Activated T-helper 9 cell treated with anti-CD3 and anti-CD28 coated beads, Interleukin-2, amount 50 U/mL, for 16 hours (primary cell): ENCODE measurements at places on chromosomes 13 and 19.
A peak's percentile ranks its signal among the peaks of the same experiment; 100 is the strongest.

DNA sequence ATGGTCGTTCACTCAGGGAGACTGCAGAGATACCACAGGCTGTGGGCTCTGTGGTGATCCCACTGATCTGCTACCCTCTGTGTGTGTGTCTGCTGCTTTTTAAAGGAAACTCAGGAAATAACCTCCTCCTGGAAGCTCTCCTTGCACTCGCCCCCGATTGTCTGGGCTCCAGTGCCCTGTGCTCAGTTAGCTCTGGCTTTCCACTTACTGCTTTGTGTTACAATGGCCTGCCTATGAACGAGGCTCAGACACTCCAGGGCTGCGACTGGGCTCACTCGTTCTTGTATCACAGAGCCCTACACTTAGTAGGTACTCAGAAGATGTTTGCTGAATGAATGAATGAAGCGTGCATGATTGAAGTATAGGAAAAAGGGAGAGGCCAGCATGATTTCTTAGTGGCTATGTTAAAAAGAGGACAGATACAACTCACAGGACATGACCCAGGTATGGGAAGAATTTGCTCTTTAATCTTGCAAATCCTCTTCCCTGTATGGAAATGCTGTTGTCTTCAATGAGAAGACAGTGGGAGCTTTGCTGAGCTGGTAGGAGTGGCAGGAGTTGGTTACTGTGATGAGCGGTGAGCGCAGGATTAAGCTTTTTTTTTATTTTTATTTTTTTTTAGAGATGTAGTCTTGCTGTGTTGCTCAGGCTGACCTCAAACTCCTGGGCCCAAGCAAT is 26.4 kb downstream of the B3GLCT start:
- no peak for DNase-seq

- no peak for DNase-seq
Observed at GRCh38 chr13:68588623-68589022, 1358.5 kb upstream of the PCDH9 start.

- no peak for DNase-seq
Observed at GRCh38 chr13:25980255-25980654, 71.6 kb downstream of the SHISA2 start.

DNA sequence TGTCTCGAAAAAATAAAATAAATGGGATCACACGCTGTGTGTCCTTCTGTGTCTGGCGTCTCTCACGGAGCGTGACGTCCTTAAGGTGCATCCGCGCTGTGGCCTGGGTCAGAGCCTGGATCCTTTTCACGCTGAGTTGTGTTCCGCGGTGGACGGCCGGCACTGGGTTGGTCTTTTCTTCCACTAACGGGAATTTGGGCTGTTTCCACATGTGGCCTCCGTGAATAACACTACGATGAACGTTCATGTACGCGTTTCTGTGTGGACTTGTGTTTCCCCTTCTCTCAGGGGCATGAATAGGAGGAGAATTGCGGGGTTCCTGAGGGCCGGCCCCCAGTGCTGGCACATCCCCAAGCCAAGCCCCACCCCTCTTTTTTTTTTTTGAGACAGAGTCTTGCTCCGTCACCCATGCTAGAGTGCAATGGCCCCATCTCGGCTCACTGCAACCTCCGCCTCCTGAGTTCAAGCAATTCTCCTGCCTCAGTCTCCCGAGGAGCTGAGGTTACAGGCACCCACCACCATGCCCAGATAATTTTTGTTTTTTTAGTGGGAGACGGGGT is 6.2 kb upstream of the PTBP1 start:
- no peak for DNase-seq

DNA sequence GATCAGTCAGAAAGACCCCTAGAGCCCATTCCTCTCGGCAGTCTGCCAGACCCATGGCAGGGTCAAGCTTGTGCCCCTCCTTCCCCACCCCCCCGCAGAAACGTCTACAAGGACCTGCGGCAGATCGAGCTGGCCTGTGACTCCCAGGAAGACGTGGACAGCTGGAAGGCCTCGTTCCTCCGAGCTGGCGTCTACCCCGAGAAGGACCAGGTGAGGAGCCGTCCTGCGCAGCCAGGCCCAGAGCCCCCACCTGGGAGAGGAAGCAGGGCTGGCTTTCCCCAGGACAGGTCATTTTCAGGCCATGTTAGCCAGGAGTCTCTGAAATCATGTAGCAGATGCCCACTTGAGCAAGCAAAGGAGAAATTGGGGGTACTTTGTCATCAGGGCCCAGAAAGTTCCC is 12.3 kb downstream of the TMED1 start:
- no peak for DNase-seq

- no peak for DNase-seq
Observed at GRCh38 chr13:107231944-107232343, 664.0 kb upstream of the ARGLU1 start.

DNA sequence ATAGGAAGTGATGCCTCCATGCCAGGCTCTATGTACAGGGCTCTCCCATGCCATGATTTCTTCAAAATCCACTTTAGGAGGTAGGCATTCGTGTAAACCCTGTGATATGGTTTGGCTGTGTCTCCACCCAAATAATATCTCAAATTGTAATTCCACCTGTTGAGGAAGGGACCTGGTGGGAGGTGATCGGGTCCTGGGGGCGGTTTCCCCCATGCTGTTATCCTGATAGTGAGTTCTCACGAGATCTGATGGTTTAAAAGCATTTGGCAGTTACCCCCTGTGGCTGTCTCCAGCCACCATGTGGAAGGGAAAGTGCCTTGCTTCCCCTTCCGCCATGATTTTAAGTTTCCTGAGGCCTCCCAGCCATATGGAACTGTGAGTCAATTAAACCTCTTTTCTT is 8.1 kb downstream of the SARS2 start:
- DNase-seq, result no peak

DNA sequence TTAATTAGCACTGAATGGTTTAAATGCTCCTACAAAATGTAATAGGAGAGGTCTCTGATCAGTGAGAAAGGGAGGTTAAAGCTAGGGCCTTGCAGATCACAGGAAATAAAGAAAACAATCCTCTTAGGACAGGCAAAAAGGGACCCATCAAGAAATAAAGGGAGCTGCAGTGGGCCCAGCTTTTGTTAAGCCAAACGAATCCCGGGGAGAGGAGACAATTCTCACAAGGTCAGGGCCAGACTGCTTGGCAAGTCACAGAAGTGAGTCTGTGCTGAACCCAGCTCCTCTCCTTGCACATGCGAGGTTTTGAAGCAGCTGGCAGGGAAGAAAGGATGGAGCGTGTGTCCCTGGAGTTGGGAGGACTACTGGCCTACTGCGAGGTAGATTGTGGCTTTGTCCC is 285.8 kb downstream of the COG6 start:
- DNase-seq, result no peak

DNA sequence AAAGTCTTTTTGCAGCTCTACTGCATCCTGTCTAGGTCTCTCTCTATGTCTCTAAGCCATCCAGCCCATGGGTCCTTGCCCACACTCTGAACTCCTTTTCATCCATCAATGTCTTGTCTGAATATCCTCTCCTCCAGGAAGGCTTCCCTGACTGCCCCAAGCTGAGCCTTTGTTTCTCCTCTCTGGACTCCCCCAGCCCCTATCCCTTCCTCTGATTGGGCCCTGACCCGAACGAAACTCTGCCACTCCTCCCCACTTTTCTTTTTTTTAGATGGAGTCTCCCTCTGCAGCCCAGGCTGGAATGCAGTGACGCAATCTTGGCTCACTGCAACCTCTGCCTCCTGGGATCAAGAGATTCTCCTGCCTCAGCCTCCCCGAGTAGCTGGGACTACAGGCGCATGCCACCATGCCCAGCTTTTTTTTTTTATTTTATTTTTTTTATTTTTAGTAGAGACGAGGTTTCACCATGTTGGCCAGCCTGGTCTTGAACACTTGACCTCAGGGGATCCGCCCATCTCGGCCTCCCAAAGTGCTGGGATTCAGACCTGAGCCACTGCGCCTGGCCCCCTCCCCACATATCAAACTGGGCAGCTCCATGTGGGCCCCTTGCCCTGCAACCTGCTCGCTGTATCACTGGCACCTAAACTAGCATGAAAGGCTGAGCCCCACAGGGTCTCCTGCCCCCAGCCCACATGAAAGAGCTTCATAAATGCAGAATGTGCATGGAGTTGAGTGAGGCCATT is 870 bp upstream of the UNC13A start:
- no peak for DNase-seq

GRCh38 chr13:42047561-42048341 is 697 bp upstream of the DGKH start:
- peak; percentile 15 for DNase-seq

DNA sequence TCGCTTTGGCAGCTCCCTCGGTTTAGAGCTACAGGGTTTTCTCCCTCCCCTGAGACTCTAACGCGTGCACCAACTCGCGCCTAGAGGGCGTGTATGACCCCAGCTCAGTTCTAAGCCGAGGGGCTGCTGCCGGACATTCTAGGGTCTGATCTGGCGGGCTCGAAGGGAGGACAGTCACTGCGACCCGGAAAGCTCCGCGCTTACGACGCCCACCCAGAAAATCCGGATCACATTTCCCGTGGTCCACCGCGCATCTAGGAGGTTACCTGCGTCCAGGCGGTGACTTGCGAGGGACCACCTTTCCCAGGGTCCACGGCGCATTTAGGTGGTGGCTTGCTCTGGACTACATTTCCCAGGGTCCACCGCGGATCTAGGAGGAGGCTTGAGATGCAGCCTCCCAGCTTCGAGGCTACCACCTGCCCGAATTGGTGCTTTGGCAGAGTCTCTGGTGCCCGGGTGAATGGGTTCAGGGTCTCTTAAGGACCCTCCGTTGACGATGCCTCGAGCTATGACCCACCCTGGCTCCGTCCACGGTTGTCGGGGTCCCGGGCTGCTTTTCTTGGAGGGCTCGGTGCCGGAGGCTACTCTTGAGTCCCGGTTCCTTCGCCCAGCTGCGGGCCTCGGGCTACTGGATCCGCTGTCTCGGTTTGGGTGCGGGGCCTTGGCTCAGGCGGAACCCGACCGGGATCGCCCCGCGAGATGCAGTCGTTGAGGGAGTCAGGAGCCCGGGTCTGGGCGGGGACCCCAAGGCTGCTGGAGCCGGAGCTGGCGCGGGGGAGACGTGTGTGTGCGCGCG is 30.5 kb downstream of the ZNF146 start:
- no peak for DNase-seq

GRCh38 chr13:97328222-97328790 is 105.7 kb upstream of the RAP2A start:
- DNase-seq, result no peak

DNA sequence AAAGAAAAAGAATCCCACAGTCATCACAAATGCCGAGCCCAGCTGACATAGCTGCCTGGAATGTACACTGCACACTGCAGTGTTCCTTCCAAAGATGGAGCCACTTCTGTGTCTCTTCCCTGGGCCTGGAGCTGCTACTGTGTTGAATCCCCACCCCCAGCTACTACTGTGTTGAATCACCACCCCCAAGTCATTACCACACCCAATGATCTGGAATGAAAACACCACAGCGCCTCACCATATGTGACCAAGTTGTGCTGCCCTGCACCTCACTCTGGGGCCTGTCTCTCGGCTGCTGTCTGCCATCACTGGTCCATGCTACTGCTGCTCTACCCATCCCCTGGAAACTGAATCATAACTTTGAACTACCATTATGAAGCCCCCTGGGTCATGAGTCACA is 861.2 kb downstream of the UQCRFS1 start:
- DNase-seq, result no peak

DNA sequence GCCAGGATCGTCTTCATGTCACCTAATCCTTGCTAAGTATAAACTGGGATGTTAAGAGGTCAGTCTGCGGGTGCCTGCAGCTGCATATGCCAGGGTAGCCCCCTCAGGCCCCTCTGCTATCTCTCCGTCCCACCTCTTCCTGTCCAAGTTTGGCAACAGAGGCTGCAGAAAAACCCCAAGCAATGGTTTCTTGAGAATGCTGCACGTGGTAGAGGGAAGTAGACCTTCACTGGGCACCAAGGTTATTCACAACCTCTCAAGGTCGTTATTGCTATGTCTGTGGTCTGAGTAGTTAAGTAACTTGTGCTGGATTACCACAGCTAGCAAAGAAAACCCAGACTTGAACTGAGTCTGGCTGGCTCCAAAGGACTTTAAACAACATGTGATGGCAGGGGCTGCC is 77.9 kb upstream of the XPO4 start:
- DNase-seq, result no peak

GRCh38 chr19:14954071-14954655 is 12.9 kb downstream of the OR7C2 start:
- no peak for DNase-seq

- DNase-seq, result no peak
Observed at GRCh38 chr19:12913011-12913561, 6.0 kb downstream of the SYCE2 start.

DNA sequence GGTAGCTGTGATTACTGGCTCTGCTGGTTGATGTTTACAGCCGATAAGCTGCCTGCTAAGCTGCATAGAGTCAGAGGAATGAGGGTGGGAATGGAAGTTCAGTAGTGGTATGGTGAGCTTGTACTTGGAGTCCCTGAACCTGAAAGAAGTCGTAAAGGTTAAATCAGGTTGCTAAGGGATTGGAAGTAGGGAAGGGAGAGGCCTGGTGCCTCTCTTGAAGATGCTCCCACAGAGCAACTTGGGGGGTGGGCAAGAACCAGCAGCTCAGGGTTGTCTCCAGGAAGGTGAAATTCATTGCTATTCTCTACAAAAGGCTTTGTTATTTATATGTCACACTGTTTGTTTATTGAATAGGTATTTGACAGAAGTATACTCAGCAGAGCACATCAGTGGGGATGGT is 73.8 kb upstream of the OLFM4 start:
- no peak for DNase-seq

- no peak for DNase-seq
Observed at GRCh38 chr19:51789061-51789795, 5.7 kb upstream of the FPR3 start.

GRCh38 chr13:88417801-88418200 is 746.6 kb downstream of the SLITRK5 start:
- DNase-seq, result no peak

DNA sequence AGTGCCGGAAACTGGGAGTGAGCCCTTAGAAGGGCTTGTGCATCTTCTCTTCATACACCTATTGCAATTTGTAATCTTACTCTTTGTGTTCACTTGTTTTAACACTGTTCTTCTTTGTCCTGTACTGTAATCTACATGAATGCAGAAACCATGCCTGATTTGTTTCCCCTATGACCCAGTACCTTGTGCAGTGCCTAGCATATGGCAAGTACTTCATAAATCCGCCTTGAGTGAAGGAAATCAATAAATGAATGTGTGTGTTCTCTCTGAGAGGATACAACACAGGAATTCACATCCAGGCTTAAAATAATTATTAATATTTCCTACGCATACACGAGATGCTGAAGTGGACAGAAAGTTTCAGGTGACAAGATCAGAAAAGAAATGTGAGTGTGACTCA is 172.6 kb downstream of the GPC6 start:
- no peak for DNase-seq

DNA sequence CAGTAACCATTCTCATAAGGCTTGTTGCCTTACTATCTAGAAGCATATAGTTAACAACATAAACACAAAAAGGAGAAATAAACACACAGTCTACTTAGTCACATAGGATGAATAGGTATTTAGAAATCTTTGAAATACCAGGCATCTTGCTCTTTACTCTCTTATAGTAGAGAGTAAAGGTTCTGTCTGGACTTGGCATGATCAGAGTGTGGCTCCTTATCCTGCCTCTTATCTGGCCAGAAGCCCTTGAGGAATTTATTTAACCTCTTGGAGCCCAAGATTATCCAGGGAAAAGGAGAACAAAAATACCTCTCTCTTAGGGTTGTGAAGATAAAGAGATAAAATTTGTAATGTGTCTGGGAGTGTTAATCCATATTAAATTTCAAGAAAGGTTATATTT is 100.2 kb upstream of the MBNL2 start:
- no peak for DNase-seq

- DNase-seq, result no peak
Observed at GRCh38 chr19:12636631-12637030, 25.9 kb downstream of the ZNF791 start.
